ENCODE measurements at places on chromosomes 3 and 15.

DNA sequence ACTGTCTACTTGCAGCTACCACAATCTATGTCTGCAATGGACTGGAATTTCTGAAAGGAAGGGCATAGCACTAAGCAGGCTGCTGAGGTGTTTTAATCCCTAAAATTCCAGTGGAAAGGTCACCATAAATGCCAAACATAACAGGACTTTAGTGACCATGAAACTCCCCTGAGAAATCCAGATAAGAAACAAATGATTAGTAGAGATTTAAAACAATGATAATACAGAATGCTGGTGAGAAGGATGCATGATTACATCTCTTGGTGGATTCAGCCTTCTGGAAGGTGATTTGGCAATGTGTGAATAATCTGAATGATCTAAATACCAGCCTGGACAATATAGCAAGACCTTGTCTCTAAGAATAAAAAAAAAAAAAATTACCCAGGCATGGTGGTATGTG lies 475.0 kb upstream of the CBLB start:
- no peak for DNase-seq

- DNase-seq: no peak
Measured at GRCh38 chr15:55615445-55615844, 27.3 kb upstream of the PYGO1 start.

- no peak for DNase-seq
Measured at GRCh38 chr15:55737373-55737772, 5.6 kb downstream of the PRTG start.

GRCh38 chr3:113205481-113205880 lies 5.9 kb upstream of the BOC start:
- DNase-seq: no peak

DNA sequence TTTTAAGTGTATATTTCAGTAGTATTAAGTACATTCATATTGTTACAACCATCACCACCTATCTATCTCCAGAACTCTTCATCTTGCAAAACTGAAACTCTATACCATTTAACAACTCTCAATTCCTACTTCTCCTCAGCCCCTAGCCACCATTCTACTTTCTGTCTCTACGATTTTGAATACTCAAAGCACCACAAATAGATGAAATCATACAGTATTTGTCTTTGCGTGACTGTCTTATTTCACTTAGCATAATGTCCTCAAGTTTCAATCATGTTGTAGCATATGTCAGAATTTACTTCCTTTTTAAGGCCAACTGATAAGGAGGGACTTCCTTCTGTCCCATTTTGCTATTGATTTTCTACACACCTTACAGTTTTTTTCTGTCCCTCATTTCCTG lies 593.3 kb downstream of the FHIT start:
- no peak for DNase-seq

DNA sequence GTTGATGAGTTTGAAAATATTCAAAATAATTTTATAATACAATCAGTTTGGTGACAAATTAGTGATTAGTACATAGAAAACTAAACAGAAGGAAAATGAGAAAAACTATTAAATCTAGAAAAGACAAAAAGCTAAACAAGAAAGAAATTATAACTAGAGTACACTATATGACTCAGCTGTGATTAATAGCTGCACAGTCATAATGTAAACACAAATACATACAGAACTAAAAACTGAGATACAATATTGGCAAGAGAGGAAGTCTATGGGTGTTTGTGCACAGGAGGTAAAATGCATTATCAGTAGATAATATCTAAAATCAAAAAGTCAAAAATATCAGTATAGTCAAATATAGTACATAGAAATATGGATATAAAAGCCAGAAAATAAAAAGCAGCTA lies 80.7 kb upstream of the PCSK6 start:
- DNase-seq: peak; percentile 17

Data from GM23248 (cell line).